CD4-positive, alpha-beta memory T cell (primary cell): ENCODE measurements at places on chromosomes 1 and 21.

GRCh38 chr1:93358293-93358692, 12.6 kb downstream of the DR1 start:
- DNase-seq = no peak

GRCh38 chr1:12180315-12180714, 13.5 kb downstream of the TNFRSF1B start:
- DNase-seq = no peak

GRCh38 chr1:157540160-157540748, 12.1 kb downstream of the FCRL5 start:
- DNase-seq = no peak

GRCh38 chr1:7771823-7772299, 765 bp downstream of the VAMP3 start:
- no peak for DNase-seq

GRCh38 chr1:26160527-26161414, 1.9 kb downstream of the FAM110D start:
- no peak for DNase-seq
